ENCODE measurements at places on chromosomes 11 and 22. TPM values are rescaled to one million over a fixed set of nuclear protein-coding genes. Genes with fewer than 3 reads are reported as not detected.

Gene DNAJB7
- polyA plus RNA-seq, result not detected

Gene CHRM1
- polyA plus RNA-seq, result 0.38 TPM

Gene TMEM86A
- 1.9 TPM for polyA plus RNA-seq

Gene C22orf23
- 1.4 TPM for polyA plus RNA-seq

Gene LRRC74B
- 2.7 TPM for polyA plus RNA-seq

Gene SMCO4
- 41.9 TPM for polyA plus RNA-seq

GRCh38 chr22:46855681-46856080 lies 93.2 kb downstream of the TBC1D22A start:
- DNase-seq, result no peak

DNA sequence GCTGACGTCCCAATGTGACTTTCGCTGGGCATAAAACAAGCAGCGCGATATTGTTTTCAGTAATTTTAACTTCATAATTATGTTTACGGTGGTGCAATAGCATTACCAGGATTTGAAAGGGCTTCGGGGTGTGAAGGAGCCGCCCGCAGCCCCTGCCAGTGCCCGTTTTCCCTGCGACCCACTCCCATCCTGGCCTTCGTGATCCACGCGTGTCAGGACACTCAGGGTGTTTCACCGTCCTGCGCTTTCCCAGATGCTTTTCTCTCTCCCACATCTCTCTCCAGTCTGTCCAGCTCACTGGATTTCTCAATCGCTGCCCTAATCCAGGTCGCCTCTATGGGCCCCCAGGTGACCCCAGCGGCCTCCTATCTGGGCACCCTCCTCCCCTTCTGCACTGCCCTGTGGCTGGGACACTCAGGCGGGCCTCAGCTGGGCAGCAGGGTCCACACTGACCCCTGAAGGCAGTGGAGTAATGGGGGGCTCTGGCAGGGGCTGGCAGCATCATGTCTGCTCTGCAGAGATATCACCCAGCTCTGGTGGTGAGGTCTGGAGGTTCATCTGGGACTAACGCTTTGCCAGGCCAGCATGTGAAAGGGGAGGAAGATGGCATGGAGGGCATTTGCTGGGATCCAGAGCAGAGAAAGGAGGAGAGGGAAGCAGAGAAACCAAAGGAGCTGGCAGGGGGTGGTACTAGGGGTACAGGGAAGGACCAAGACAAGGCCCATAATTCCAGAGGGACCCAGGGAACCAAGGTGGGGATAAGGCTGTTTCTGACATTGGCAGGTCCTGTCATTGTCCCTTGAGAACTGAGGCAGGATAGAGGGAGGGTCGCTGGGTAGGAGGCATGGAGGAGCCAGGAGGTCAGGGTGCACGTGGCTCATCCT lies 622.8 kb downstream of the BRD1 start:
- no peak for DNase-seq

DNA sequence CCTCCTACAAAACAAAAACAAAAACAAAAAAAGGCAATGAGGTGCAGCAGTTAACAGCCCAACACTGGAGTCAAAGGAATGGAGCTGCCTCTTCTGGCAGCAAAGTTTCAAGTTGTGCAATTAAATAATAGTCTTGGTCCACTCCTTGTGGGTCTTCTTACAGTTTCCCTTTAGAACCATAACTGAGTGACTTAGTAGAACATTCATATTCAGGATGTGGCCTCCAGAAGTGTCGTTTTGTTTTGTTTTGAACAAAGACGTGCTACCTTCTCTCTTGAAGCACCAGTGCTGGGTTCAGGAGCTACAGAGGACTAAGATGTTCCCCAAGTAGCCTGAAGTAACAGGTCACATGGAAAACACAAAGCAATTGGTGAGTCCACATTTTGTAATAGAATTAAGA lies 2.0 kb upstream of the JAML start:
- no peak for DNase-seq

- DNase-seq, result no peak
Measured at GRCh38 chr22:43129426-43130425, 13.5 kb downstream of the MCAT start.

GRCh38 chr11:125123947-125124617 lies 12.7 kb upstream of the TMEM218 start:
- no peak for DNase-seq

DNA sequence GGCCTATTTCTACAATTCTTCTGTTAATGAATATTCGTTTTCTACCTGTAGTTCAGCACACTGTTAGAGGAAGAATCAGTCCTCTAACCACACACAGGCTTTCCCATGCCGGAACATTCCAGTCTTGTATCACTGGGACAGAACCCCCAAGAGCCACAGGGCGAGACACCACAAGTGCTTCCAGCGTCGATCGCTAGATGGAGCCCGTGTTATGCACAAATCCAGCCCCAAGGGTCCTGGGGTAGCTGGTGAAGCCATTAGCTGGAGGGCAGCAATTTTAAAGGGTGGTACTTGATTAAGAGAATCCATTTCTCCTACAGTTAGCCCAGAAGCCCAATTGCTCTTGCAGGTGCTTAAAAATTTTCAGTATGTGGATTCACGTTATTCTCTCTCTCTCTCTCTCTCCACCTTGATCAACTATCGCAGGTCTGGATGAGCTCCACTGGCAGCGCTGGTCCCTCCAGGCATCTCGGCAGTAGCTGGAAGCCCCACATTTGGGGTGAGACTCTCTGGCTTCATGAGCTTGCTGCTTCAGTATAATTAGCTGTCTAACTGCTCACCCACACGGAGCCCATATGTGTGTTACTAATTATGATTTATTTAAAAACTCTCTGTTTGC lies 148.2 kb upstream of the SNX19 start:
- DNase-seq, result peak; percentile 68

DNA sequence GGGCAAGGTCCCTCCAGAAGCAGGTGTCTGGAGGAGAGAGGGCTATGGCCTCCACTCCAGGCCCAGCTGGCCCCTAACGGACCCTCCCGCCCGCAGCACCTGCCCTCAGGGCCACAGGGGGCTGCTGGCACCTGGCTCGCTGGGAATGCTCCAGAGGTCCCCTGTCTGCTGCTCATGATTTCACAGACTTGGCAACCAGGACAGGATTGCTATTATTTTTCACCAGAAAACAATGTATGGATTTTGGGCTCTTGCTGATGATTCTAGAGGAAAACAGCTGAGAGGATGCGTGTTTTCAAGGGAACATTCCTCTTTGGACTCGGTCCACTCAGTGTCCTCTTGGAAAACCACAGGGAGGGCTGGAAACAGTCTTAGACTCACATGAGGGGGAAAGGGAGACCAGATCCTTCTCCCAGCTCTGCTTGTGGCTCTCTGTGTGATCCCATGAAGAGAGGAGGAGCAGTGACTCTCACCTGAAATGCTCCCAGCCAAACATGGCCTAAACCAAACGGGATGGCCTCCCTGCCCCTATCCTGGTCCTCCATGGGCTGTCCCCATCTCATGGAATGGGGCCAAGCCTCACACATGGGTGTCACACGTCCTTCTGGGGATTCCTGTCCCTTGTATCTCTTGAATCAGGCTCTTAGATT lies 15.8 kb downstream of the MYEOV start:
- DNase-seq, result peak; percentile 65
